Stimulated activated CD4-positive, alpha-beta T cell treated with anti-CD3 and anti-CD28 coated beads, Interleukin-15, amount 100 ng/mL, for 1 hour (primary cell): ENCODE measurements at places on chromosomes 12 and 14.

- DNase-seq, result no peak
These were observed 94.2 kb downstream of the LLPH start for GRCh38 chr12:66036317-66036716.

GRCh38 chr12:91921555-91921954 is 224.1 kb downstream of the BTG1 start:
- DNase-seq, result no peak

DNA sequence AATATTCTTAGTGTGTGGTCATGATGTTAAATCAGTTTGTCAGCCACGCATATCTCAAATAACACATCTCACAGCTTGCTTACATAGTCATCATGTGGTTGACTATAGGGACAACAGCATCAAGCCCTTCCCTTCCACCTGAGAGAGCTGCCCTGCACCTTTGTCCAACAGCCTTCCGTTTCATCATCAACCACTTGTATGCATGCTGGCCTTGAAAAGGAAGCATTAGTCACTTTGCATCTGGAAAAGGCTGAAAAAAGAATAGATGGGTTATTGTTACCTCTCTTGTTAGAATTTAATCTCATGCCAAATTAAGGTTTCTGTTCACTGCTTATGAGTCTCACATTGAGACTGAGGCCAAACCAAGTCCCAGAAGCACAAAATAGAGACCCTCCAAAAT is 1586.5 kb upstream of the SEL1L start:
- DNase-seq, result no peak

- DNase-seq, result no peak
These were observed 140.1 kb downstream of the NRXN3 start for GRCh38 chr14:78310272-78310671.

DNA sequence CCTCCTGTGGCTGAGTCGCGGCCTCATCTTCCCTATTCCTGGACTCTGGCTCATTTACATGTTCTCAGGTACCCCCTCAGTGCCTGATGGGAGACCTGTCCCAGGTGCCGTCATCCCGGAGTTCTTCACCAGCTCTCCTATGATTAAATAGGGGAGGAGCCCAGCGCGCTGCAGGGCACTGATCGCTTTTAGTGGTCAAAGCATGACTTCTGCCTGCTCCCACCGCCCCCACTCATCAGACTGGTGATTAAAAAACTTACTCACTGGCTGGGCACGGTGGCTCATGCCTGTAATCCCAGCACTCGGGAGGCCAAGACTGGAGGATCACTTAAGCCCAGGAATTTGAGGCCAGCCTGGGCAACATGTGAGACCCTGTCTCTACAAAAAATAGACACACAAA is 85.9 kb downstream of the FOXN4 start:
- DNase-seq, result no peak
